ENCODE measurements at places on chromosomes 4 and X. TPM values are rescaled to one million over a fixed set of nuclear protein-coding genes. Genes with fewer than 3 reads are reported as not detected.

- DNase-seq, result no peak
These were observed 201.4 kb downstream of the SPOCK3 start for GRCh38 chr4:167032871-167033270.

DNA sequence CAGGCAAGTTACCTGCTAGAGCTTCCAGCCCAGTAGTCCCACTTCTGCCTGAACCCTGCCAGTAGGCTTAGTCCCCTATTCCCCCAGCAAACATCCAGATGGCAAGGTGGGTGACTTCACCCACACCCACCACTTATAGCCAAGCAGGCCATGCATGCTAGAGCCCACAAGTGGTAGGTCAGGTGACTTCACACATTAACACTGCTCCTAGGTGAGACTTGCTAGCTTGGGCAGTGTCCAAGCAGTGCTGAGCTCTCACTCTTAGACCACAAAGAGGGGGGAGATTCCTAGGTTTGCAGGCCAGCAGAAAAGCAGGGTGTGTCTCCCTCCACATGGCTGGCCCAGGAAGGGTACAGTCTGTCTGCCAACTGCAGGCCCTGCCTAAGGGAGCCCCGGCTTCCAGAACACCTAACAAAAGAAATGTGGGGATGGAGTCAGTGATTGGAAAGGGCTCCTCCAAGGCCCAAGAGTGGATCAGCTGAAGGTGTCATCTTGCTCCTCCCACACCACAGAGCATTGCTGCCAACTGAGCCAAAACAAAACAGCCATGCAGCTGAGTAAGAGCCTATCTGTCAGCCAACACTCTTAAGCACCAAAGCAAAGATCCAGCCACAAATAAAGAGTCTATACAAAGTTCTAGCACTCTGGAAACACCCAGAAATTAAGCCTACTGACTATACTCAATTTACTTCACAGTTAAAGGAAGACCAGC, 158.1 kb upstream of the USP38 start:
- no peak for DNase-seq

DNA sequence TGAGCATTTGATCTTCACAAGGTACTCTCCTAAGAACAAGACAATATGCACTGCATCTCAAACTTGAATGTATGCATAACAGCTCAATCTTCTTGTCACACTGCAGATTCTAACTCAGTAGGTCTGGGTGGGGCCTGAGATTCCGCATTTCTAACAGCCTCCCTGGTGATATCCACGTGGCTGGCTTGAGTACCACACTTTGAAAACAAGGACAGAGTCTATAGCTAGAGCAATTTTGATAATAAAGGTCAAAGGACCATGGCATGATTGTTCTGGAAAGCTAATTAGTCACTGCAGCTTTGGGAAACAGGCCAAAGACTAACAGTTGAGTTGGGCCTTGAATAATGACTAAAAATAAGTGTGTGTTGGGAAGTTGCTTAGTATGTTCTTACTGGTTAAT, 213.3 kb downstream of the GBA3 start:
- no peak for DNase-seq

- no peak for DNase-seq
These were observed 10.6 kb downstream of the C4orf54 start for GRCh38 chr4:99647071-99647470.

DNA sequence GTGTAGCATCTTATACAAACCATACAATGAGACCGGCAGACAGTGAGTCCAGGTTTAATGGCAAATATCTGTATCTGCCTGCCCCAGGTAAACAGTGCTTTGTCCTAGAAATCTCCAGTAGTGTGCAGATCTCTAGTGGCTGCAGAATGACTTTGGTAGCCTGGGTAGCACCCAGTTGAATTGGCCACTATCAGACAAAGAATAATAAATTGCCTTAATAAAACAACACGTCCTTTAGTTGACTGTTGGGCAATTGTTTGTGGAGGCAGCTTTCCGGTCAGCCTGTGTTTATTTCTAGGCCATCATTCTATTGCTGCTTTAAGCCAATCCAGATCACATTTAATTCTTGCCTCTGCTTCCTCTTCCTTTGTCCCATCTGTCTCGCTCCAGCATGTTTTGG, 52.5 kb downstream of the SNX25 start:
- no peak for DNase-seq

DNA sequence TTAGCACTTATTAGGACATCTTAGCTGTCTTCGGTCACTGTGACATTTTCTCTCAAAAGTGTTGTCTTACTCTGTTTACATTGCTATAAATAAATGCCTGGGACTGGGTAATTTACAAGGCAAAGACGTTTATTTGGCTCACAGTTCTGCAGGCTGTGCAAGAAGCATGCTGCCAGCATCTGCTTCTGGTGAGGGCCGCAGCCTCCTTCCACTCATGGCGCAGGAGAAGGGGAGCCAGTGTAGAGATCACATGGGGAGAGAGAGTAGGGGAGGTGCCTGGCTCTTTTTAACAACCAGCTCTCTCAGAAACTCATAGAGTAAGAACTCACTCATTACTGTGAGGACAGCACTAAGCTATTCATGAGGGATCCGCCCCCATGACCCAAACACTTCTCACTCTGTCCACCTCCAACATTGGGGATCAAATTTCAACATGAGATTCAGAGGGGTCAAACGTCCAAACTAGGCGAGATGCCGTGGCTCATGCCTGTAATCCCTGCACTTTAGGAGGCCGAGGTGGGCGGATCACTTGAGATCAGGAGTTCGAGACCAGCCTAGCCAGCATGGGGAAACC, 43.5 kb upstream of the HERC6 start:
- DNase-seq, result no peak

DNA sequence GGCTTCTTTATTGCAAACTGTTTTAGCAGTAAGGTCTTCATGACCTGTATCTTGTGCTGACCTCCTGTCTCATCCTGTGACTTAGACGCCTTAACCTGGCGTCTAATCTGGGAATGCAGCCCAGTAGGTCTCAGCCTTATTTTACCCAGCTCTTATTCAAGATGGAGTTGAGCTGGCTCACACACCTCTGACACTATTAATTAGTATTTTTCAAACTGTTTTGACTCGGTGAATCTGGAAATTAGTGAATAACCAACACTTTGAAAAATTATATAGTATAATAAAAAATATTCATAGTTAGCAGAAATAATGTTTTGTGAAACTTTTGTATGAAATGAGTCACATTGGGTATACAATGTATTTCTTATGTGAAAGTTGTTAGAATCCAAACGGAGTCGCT, 189.4 kb downstream of the PDGFRA start:
- no peak for DNase-seq

The SGMS2 gene
- 66.5 TPM for total RNA-seq

The GAGE2A gene
- not detected for total RNA-seq

The C4orf51 gene
- not detected for total RNA-seq

The RTL5 gene
- total RNA-seq, result 4.4 TPM

The DCAF12L1 gene
- not detected for total RNA-seq
